HepG2 (cell line): ENCODE measurements at places on chromosomes 1 and 21.
A peak's percentile ranks its signal among the peaks of the same experiment; 100 is the strongest.

GRCh38 chr1:31145648-31146047 lies 80.1 kb upstream of the PUM1 start:
- no peak for DNase-seq

GRCh38 chr1:30991862-30992606 lies 73.5 kb downstream of the PUM1 start:
- no peak for DNase-seq

- no peak for DNase-seq
Observed at GRCh38 chr1:40039245-40039756, 1.2 kb upstream of the CAP1 start.

- DNase-seq = peak; percentile 95
Observed at GRCh38 chr1:8026976-8027747, 1.1 kb upstream of the ERRFI1 start.

GRCh38 chr1:24768873-24769605 lies 23.8 kb downstream of the CLIC4 start:
- no peak for DNase-seq

- no peak for DNase-seq
Observed at GRCh38 chr1:29399465-29399864, 163.1 kb downstream of the PTPRU start.

DNA sequence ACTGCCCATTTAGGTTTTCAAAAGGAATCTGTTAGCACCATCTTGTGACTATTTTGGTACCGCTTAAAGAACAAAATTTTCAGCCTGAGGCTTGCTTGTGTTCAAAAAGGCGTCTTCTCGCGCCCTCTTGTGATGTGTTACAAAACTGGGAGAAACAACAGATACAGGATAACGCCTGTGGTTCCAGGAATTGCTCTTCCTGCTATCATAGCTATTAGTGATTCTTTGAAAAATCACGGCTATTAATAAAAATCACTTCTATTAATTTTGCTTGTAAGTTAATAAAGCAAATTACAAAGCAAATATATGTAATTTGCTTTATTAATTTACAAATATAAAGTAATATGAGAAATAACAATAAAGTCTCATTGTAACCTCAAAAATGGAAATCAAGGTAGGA lies 82.2 kb upstream of the ABCD3 start:
- peak; percentile 90 for DNase-seq

- DNase-seq = no peak
Observed at GRCh38 chr1:225573216-225573615, 79.7 kb downstream of the ENAH start.

GRCh38 chr1:48693180-48693579 lies 83.5 kb downstream of the BEND5 start:
- no peak for DNase-seq

- DNase-seq = no peak
Observed at GRCh38 chr1:233675893-233676292, 62.0 kb downstream of the KCNK1 start.

DNA sequence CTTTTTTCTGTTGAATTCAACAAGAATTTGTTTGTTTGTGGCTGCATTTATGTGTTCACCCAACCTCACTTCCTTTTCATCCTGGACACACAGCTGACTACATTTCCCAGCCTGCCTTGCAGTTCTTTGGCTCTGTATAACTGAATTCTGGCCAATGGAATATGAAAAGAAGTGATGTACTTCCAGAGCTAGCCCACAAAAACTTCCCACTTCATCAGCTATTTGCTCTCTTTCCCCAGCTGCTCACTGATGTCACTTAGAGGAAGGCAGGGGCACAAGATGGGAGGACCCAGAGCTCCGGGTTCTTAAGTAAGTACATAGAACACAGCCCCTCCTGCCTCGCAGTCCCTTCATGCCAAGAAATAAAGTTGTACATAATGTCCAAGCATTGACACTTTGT lies 235.0 kb upstream of the FGGY start:
- no peak for DNase-seq
